Cardiac muscle cell (in vitro differentiated cells and primary cell): ENCODE measurements at places on chromosomes 3 and 15. TPM values are rescaled to one million over a fixed set of nuclear protein-coding genes. Genes with fewer than 3 reads are reported as not detected.

GRCh38 chr3:119639494-119640350 lies 20.7 kb downstream of the POPDC2 start:
- H3K36me3 ChIP-seq, result peaks cover 49% of the 10 kb centered on the region
- peaks cover 19% of the 10 kb centered on the region for H3K4me1 ChIP-seq
- H3K27me3 ChIP-seq, result no peaks in the 10 kb centered on the region
- DNase-seq, result no peak

DNA sequence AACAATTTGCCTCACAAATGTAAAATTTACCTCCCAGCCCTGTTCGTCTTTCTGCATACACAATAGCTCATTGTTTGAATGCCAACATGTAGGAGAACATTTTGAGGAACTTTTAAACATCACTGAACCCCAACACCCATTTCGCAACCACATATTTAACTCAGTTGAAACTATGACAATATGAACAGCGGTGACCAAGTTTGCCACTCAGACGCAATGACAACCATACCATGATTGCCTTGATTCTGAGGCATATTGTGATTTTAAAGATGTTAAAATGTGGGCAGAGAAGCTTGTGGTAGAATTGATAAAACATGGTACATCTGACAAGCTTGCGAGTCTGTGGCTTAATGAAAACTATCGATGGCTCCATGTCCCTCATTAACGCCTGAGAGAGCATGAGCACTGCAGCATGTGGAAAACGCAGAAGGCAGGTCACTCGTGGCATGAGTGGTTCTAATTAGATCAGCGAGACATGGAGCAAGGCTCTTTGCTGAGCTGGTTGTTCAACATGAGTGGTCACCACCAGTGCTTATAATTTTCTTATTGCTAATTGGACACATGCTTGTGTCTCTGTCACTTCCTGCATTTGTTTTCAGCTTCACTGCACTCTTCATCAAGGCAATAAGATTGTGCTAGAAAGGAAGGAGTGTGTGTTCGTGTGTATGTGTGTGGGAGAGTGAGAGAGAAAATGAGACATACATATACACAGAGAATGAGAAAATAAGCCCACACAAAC lies 116.8 kb downstream of the CHST2 start:
- no peak for DNase-seq
- H3K36me3 ChIP-seq, result no peaks in the 10 kb centered on the region
- no peaks in the 10 kb centered on the region for H3K4me1 ChIP-seq
- H3K27ac ChIP-seq, result no peak overlapping the region
- no peaks in the 10 kb centered on the region for H3K27me3 ChIP-seq
- no peak overlapping the region for H3K4me3 ChIP-seq

- no peak for DNase-seq
- H3K27me3 ChIP-seq, result no peaks in the 10 kb centered on the region
- no peak overlapping the region for H3K27ac ChIP-seq
- no peaks in the 10 kb centered on the region for H3K36me3 ChIP-seq
Observed at GRCh38 chr3:151383956-151384355, 597 bp downstream of the P2RY12 start.

- no peak for DNase-seq
- no peak overlapping the region for H3K4me3 ChIP-seq
- no peaks in the 10 kb centered on the region for H3K4me1 ChIP-seq
- no peak overlapping the region for H3K27ac ChIP-seq
Observed at GRCh38 chr3:146343551-146343950, 92.6 kb upstream of the PLSCR4 start.

GRCh38 chr3:161498259-161498921 lies 1.8 kb downstream of the OTOL1 start:
- no peak for DNase-seq
- H3K4me3 ChIP-seq, result no peak overlapping the region
- H3K4me1 ChIP-seq, result no peaks in the 10 kb centered on the region
- H3K27ac ChIP-seq, result no peak overlapping the region
- no peaks in the 10 kb centered on the region for H3K36me3 ChIP-seq
- H3K27me3 ChIP-seq, result no peaks in the 10 kb centered on the region

- H3K4me3 ChIP-seq, result no peak overlapping the region
- H3K4me1 ChIP-seq, result peaks cover 11% of the 10 kb centered on the region
- no peak overlapping the region for H3K27ac ChIP-seq
- no peaks in the 10 kb centered on the region for H3K36me3 ChIP-seq
- no peaks in the 10 kb centered on the region for H3K27me3 ChIP-seq
- no peak for DNase-seq
Observed at GRCh38 chr3:177418787-177419186, 221.5 kb upstream of the TBL1XR1 start.

- H3K36me3 ChIP-seq, result no peaks in the 10 kb centered on the region
- no peak overlapping the region for H3K27ac ChIP-seq
- DNase-seq, result no peak
- H3K4me3 ChIP-seq, result no peak overlapping the region
- H3K4me1 ChIP-seq, result no peaks in the 10 kb centered on the region
Observed at GRCh38 chr15:100703671-100704070, 101.3 kb downstream of the ASB7 start.

KBTBD13 gene
- 3.3 and 5.0 TPM in 2 replicates for total RNA-seq

TMCO5A gene
- not detected in 2 replicates for total RNA-seq

DNA sequence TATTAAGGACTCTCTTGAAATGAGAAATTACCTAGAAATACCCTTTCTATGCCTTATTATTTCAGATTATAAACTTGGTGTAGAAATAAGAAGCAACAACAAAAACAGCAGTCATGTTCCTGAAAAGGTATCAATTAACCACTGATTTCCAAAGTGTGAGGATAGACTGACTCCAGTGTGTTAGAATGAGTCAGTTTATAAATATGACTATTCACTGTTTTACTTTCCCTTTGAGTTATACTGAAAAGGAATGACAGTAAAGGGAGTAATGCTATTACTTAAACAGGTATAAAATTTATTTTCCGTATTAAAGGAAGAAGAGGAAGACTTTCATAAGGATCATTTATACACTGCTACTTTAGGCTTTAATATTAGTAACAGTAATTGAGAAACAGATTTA lies 12.9 kb downstream of the GMNC start:
- H3K36me3 ChIP-seq, result no peaks in the 10 kb centered on the region
- H3K4me3 ChIP-seq, result no peak overlapping the region
- no peak for DNase-seq
- no peaks in the 10 kb centered on the region for H3K4me1 ChIP-seq
- H3K27me3 ChIP-seq, result no peaks in the 10 kb centered on the region
- no peak overlapping the region for H3K27ac ChIP-seq
